ENCODE measurements at places on chromosomes 16 and 17. TPM values are rescaled to one million over a fixed set of nuclear protein-coding genes. Genes with fewer than 3 reads are reported as not detected.

The ABCC6 gene
- 0.41 TPM for polyA plus RNA-seq

The MCRIP1 gene
- polyA plus RNA-seq: 190 TPM

The NGFR gene
- 18.4 TPM for polyA plus RNA-seq

The MFSD6L gene
- 0.37 TPM for polyA plus RNA-seq

The TCAP gene
- polyA plus RNA-seq: 0.73 TPM

The CNTNAP1 gene
- 20.1 TPM for polyA plus RNA-seq

The CACNG4 gene
- polyA plus RNA-seq: 0.20 TPM

The CSF3 gene
- 2.3 TPM for polyA plus RNA-seq

The DNAAF1 gene
- 0.85 TPM for polyA plus RNA-seq

The MED31 gene
- polyA plus RNA-seq: 12.8 TPM

The TMEM88 gene
- polyA plus RNA-seq: 37.0 TPM

The CPSF4L gene
- polyA plus RNA-seq: not detected

The TMEM235 gene
- polyA plus RNA-seq: not detected

The VAT1L gene
- polyA plus RNA-seq: 5.8 TPM

The TBC1D3G gene
- not detected for polyA plus RNA-seq

The TERB1 gene
- polyA plus RNA-seq: not detected

The ABCC11 gene
- 0.18 TPM for polyA plus RNA-seq

The SDR42E2 gene
- not detected for polyA plus RNA-seq

The ELMO3 gene
- 6.4 TPM for polyA plus RNA-seq

The NPW gene
- polyA plus RNA-seq: 0.08 TPM

The SPATA22 gene
- 0.23 TPM for polyA plus RNA-seq

The FSCN2 gene
- polyA plus RNA-seq: 0.43 TPM

The COG8 gene
- polyA plus RNA-seq: 25.4 TPM

The NXPH3 gene
- polyA plus RNA-seq: 26.4 TPM

The HSPB9 gene
- polyA plus RNA-seq: 0.11 TPM

The CD300LD gene
- not detected for polyA plus RNA-seq

The CDH1 gene
- polyA plus RNA-seq: 15.7 TPM

Data from urinary bladder (tissue), 4 donors.